Hepatic stellate cell (primary cell): ENCODE measurements at places on chromosomes 1 and 21.

- no peak for DNase-seq
These were observed 1415.8 kb upstream of the B3GALT2 start for GRCh38 chr1:194602184-194602583.

GRCh38 chr1:214384373-214385079 lies 103.6 kb downstream of the SMYD2 start:
- no peak for DNase-seq

- no peak for DNase-seq
These were observed 307.1 kb downstream of the MATN1 start for GRCh38 chr1:30416221-30416820.

DNA sequence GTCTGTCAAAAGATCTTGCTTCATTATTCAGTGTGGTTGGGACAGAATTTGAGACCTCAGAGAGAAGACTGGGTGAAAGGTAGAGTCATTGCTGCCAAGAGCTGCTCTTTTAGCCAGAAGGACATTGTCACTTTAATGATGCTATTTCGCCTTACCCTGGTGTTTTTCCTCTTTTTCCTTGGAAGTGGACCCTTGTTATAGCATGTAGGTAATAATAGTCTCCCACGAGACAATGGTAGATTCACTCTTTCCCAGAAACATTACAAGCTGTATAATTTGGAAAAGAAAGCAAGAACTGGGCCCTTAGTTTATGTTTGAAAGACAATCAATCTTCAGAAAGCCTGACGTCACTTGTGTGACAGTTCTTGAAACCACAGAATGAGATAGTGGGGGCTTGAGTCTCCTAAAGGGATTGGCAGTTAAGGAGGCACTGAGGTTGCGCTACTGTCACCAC lies 3.8 kb downstream of the SERTAD4 start:
- DNase-seq: no peak
